Activated CD4-positive, alpha-beta T cell treated with anti-CD3 and anti-CD28 coated beads for 48 hours (primary cell): ENCODE measurements at places on chromosomes 5 and 9.
A peak's percentile ranks its signal among the peaks of the same experiment; 100 is the strongest.

DNA sequence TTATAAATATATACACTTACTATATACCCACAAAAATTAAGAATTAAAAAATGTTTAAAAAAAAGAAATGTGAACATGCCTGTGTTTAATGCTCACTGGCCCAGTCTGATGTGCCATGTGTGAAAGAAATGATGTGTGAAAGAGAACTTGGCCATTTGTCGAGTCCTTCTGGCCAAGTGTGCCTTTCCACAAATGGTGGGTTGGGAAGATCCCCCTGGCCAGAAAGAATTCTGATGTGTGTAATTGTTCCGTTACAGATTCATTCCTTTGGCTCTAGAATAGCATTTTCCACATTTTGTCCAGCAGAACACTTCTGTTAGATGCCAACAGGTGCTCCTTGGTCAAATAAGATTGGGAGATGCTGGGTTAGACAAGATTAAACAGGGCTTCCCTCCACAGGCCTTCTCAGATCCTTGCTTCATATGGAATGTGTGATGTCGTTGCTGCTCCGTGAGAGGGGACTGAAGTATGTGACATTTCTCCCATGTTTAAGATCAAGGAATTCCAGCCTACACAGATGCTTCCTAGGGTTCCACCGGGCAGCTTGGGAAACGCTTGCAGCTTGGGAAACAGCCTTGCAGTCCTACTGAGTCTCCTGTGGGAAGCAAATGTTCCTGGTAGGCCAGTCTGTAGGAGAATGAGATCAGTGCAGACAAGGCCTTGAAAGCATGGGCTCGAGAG is 32.1 kb downstream of the GDNF start:
- no peak for DNase-seq

- DNase-seq, result no peak
Observed at GRCh38 chr5:120258123-120258522, 206.0 kb upstream of the PRR16 start.

DNA sequence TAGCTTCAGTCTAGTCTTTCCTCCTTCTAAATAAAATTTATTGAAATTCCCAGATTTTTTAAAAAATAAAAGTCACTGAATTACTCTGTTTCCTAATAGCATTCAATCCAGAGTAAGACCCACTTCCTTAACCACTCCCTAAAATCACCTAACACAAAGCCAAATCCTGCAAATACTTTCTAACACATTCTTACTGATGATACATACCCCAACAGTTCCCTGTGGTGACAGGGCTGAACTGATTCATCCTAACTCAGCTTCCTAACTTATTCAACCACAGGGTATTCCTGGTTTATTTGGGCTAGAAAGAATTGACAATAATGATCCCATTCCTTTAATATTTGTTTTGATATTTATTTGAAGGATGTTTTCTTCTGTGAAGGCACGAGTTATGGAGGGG is 40.7 kb upstream of the ZNF300 start:
- DNase-seq, result no peak

DNA sequence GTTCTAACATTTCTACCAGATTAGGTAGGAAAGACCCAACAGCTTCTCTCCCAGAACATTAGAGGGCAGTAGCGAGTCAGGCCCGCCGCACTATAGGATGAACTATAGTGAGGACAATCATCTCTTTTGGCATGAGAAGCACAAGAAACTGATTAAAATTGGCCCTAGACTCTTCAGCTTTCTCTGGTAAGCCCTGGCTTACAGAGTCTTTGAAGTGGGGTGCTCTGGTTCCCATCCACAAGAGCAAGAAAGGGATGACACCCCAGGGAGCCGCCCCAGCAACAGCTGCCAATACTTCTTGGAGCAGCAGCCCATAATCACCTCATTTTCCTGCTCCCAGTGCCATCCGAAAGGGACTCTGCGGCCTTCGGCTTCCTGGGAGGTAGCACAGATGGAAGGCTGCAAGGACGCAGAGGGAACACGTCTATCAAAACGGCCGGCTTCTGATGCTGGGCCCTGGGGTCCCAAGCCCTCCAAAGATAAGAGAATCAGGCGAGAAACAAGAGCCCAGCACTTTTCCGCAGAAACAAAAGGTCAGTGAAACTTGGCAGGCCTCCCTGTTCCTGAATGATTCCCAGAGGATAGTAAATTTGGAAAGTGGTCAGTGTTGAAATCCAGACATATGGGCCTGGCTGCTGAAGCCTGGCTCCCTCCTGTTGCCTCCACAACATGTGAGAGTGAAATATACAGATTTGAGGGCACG is 69.3 kb downstream of the HSD17B3 start:
- peak; percentile 54 for DNase-seq

- DNase-seq, result no peak
Observed at GRCh38 chr5:159427180-159428012, 97.1 kb upstream of the IL12B start.

GRCh38 chr5:60196385-60197113 is 303.0 kb upstream of the PDE4D start:
- no peak for DNase-seq

- no peak for DNase-seq
Observed at GRCh38 chr5:54653956-54654614, 136.5 kb downstream of the SNX18 start.

- DNase-seq, result peak; percentile 87
Observed at GRCh38 chr5:175652741-175653663, 4.9 kb upstream of the HRH2 start.

- DNase-seq, result no peak
Observed at GRCh38 chr5:76794871-76795270, 24.0 kb upstream of the F2RL1 start.

DNA sequence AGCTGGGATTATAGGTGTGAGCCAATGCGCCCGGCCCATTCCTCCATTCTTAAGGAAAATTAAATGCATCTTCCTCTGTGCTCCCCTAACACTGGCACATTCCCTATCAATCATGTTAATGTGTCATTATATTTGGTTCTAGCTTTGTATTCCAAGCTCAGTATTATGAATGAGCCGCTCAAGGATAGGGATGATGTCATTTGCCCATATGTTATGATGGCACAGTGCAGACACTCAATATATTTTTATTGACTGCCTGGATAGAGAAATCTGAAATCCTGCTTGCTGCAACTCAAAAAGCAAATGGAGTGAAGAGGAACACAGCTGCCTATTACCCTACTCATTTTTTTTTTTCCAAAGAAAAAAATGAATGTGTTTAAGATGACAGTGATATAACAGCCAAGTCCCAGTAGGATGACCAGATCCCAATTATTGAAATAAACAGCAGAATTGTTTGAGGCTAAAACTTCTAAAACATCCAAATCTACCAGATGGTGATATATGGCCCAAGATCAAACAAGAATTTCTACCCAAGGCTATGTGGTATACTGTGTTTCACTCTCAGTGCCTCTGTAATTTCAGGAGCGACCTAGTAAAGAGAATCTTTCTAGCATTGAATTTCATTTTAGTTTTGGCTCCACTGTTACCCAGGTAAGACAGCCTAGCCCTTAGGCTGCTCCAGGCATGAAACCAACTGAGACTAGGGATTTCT is 16.3 kb downstream of the SUSD1 start:
- no peak for DNase-seq

DNA sequence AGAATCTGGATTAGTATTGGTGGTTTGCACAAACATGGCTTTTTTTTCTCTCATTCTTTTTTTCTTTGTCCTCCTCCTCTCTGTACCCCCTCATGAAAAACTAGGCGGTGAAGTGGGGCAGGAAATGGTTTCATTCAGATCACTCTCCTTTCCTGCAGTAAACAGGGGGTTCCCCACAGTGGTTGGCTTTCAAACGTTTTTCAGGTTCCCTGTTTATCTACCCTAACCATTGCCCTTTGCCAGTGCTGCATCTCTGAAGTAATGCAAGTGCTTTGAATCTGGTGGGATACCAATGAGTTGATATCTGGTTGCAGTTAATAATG is 29.8 kb downstream of the NR4A3 start:
- DNase-seq, result peak; percentile 22
